Mucosa of gallbladder (tissue), 1 donor: ENCODE measurements at places on chromosomes 11 and 22. TPM values are rescaled to one million over a fixed set of nuclear protein-coding genes. Genes with fewer than 3 reads are reported as not detected.

MS4A14 gene
- total RNA-seq, result 2.5 TPM

PYGM gene
- total RNA-seq, result 14.3 TPM

MMP26 gene
- total RNA-seq, result not detected

TTC36 gene
- total RNA-seq, result 1.2 TPM

MS4A4E gene
- 3.5 TPM for total RNA-seq
